ENCODE measurements at places on chromosomes 11 and 22.

DNA sequence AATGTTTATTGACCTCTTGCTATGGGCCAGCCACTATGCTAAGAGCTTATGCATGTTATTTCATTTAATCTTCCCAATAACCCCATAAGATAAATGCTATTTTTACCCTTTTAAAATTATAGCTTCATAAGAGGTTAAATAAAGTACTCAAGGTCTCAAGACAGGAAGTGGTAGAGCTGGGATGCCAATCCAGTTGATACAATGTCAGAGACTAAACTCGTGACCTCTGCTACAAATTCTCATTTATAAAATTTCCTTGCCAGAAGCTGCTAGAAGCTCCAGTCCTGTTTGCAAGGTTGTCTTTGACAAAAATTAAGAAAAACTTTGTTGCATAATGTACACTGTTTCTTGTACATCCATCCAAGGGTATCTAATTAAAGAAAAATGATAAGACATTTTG lies 265.9 kb upstream of the MPPED2 start:
- no peak for DNase-seq

DNA sequence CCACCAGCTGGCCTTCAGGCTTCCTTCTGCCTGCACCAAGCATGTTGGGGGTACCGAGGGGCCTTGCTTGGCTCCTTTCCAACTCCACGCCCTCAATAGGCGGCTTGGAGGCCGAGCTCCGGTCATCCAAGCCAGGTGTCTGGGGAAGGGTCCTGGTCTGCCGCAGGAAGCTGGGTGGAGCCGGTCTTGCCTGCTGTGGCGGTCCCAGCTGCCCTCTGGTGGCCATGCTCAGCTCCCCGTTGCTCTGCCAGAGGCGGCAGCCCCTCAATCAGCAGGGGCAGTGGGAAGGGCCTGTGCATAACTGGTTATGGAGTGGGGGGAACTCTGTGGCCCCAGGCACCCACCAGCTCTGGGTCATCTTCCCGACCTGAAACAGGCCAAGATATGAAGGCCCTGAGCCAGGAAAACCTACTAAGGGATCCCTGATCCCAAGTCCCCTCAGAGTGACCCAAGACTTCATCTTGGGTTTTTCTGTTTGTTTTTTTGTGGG lies 3.2 kb downstream of the ARVCF start:
- no peak for DNase-seq

DNA sequence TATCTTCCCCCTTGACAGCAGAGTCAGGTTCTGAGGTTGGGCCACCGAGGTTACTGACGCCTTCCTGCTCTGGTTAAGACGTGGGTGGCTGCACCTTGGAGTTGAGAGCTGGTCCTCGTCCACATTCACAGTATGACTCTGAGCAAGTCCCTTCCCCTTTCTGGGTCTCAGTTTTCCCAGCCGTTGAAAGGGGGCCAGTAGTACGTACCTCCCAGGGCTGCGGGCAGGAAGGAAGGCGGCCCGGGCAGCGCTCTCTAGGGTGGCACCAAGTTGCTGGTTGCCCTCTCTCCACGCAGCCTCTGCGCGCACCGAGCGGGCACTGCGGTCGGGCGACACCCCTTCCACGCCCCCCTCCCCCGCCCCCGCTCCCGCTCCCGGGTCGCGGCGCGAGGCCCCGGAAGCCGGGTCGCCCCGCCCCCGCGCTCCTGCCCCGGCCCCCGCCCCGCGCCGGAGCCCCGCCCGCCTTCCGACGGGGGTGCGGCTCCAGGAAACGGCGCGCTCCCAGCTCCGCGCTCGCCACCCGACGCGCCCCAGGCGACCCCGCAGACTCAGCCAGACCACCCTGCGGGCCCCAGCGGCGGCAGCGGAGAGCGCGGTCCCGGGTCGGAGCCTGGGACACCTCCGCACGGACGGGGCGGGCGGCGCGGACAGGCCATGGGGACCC lies at the start of gene EHBP1L1:
EHBP1L1 (plus strand) TSS at position 486 of the 664 bp plus-strand sequence. CDS start 250 bp downstream, outside the sequence.
- peak; percentile 68 for DNase-seq

DNA sequence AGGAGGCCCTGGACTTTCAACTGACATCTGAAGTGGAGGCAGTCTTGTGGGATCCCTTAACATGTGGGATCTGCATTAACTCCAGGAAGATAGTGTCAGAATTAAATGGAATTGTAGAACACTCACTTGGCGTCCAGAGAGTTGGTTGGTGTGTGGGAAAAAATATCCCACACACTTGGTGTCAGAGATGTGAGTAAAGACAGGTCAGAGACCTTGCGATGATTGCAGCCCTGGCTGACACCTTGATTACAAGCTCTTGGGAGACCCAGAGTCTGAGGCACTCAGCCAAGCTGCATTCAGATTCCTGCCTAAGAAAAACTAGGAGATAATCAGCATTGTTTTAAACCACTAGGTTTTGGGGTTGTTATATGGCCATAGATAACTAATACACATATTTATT lies 7.2 kb upstream of the TPCN2 start:
- DNase-seq, result no peak

Data from stimulated activated CD4-positive, alpha-beta T cell treated with anti-CD3 and anti-CD28 coated beads, Interleukin-1b, Interleukin-23, amount 100 ng/mL, for 1 hour (primary cell).